Stimulated activated CD8-positive, alpha-beta memory T cell treated with anti-CD3 and anti-CD28 coated beads, Interleukin-15, amount 100 ng/mL, for 4 hours (primary cell): ENCODE measurements at places on chromosomes 12 and 14.

DNA sequence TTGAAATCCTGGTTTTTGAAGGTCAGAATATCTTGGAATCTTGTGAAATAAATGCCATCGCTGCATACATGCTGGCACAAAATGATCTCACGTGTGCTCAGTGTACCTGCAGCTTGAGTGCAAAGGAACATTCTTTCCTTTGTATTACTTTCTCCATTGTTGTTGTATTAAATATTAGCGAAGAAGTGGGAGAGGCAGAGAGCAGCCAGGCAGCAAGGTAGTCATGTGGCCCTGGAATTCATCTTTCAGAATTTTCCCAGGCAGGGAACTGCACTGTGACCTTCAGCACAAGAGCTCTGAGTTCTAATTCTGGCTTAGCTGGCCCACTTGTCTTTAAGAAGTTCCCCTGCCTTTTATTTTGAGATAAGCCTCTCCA, 145.5 kb downstream of the PRKCH start:
- DNase-seq: no peak

DNA sequence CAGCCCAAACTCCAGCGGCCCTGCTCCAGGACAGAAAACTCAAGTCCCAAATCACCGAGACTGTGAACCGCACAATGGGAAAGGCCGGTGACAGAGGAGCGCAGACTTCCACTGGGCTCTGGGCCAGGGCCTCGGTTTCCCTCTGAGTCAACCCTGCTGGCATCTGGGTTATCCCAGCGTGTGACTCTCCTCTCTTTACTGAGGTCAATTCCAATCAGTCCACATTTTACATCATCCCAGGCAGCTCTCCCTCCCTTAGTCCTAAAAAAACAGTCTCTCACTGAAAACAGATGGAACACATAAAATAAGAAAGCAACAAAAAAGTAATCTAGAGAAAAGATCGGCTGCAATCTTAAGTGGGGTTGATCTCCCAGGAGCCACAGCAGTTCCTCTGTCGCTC, 36.9 kb downstream of the ITPK1 start:
- DNase-seq: no peak

DNA sequence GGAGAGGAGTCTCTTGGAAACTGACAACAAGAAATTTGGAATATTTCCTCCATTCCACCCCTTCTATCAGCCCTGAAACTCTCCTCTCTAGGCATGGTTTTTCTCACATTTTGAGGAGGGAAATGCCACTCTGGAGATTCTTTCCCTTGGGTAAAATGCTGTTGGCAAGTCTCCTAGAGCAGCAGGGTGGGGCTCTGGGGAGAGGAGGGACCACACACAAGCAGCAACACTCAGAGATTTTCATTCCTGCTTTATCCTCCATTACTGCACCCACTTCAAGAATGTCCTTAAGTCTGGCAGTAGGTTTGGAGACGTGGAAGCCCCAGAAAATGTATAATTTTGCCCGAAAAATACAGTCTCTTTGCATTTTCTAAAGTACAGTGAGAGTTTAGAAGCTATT, 130.8 kb upstream of the FLRT2 start:
- no peak for DNase-seq

DNA sequence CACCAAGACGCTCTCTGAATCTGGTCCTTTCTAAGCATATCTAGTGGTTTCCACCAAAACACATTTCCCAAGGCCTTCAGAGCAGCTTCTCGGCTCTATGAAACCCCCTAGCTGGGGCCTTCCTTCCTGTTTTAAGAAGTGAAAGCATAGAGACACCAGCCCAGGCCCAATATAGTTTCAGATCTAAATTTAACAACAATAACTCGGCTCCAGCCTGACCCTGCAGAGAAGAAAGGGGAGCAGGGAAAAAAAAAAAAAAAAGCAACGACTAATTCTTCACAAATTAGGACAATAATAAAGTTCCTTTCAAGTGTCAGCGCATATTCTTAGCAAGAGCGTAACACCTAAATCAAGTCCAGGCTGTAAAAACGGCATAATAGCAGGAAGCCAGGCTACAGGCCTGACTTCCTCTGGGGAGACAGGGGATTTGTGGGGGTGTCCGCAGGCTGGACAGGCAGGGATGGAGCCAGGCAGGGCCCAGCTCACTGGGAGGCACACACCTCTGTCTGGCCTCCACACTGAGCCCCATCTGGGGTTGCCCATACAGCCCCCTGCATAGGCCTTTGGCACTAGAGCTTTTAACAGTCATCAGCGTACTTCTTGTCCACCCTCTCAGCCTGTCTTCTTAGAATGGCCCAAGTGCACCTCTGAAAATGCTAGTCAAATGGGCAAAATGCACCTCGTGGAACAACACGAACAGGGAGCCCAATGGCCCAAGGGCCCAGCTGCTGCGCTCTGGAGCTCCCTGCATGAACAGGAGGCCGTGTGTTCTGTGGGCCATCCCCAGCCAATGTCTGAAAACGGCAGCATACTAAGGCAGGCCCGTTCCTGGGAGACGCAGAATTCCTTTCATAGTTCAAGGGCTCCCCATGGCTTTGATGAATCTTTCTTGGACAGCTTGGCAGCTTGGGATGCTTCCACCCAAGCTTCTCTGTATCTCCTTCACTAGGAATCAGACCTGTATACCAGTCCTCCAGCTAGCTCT, 772.9 kb downstream of the MED13L start:
- DNase-seq: no peak

DNA sequence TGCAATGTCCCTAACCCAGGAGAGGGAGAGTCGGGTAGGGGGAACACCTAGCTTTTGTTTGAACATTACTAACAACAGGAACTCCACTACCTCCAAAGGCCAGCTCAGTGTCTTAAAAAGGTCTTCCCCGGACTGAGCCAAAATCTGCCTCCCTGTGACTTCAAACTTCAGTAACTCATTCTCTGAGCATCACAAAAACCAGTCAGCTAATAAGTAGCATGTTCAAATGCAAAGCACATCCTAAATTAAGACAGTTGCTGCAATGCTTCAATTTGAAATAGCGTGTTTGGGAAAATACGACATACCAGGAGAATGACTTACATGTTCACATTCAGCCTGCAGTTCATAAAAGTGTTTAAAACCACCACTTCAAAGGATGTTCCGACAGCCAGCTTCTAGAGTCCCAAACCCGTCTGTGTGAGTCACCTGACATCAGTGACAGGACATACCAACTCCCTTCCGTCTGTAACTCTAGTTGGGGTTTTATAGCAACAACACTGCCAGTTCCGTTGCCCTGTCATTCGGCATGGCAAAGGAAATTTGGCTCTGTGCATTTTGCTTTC, 13.0 kb downstream of the ZFP36L1 start:
- peak; percentile 55 for DNase-seq

DNA sequence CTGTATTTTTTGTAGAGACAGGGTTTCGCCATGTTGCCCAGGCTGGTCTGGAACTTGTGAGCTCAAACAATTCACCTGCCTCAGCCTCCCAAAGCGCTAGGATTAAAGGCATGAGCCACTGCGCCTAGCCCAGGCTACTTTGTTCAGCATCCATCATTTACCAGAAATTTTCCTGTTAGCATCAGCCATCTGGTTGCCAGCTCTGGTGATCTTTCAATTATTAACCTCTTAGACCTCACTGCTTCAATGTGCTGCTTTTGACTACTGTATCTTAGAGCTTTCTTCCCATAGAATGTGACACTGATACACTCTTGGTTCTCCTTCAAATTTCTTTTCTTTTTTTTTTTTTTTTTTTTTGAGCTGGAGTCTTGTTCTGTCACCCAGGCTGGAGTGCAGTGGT, 5.4 kb upstream of the AMHR2 start:
- no peak for DNase-seq

- no peak for DNase-seq
Observed at GRCh38 chr14:32593290-32593942, 264.3 kb downstream of the AKAP6 start.

GRCh38 chr14:64734990-64735389, 30.8 kb downstream of the PLEKHG3 start:
- DNase-seq: no peak

DNA sequence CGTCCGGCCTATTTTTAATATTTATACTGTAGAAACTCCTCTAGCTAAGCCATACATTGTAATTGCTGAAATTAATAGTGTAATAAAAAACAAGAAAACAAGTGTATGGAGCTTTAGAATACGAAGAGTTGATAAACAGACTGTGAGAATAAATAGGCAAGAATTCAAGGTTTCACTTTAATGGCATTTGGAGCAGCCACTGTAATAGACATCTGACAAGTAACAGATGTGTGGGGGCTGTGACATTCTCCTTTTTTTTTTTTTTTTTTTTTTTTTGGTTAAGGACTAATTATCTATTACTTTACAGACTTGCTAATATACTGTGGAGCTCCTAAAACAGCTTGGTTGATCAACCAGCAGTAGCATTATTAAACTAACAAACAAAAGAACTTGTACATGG, 42.1 kb upstream of the CFAP54 start:
- DNase-seq: no peak

DNA sequence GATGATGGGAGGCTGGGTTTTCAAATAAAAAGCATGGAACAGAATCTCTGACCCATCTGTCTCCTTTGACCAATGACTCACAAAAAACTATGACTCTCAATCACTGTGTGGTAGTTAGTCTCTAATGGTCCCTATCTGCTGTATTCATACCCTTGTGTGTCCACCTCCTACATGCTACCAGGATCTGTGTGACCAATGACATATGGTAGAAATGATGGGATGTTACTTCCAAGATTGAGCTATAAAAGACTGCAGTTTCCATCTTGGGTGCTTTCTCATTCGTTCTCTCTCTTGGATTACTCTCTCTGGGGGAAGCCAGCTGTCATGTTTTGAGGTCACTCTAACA, 144.7 kb upstream of the BTG1 start:
- no peak for DNase-seq

- no peak for DNase-seq
Observed at GRCh38 chr12:131774576-131775391, 53.4 kb upstream of the MMP17 start.

GRCh38 chr14:53367644-53368026, 214.5 kb upstream of the DDHD1 start:
- DNase-seq: no peak

GRCh38 chr12:123270214-123271000, 1.2 kb downstream of the CDK2AP1 start:
- no peak for DNase-seq

GRCh38 chr12:124524231-124524925, 43.0 kb downstream of the NCOR2 start:
- DNase-seq: no peak

GRCh38 chr12:54207539-54208294, 18.9 kb upstream of the SMUG1 start:
- peak; percentile 67 for DNase-seq

DNA sequence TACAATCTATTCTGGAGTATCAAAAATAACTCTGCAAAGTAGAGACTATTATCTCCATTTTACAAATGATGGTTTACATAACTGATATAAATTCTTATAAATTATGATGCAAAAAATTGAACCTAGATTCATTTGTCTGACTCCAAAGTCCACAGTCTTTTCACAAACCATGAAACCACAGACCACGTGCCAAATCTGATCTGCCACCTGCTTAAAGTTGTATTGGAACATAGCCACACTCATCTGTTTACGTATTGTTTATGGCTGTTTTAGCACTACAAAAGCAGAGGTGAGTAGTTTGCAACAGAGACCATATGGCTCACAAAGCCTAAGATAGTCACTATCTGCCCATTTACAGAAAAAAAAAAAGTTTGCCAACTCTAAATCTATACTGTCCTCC, 105.3 kb downstream of the KCNH5 start:
- DNase-seq: no peak

GRCh38 chr12:76764856-76765255, 941 bp downstream of the ZDHHC17 start:
- no peak for DNase-seq

DNA sequence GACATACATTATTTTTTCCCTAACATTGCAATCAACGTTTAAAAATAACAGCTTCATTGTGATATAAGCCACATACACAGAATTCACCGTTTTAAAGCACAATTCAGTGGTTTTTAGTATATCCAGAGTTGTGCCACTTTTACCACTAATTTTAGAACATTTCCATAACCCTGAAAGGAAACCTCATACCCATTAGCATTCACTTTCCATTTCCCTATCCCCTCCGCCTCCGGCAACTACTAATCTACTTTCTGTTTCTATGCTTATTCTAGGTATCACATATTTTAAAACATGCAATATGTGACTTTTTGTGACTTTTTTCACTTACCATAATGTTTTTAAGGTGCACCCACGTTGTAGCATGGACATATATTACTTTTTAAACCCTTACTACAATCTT, 55.6 kb upstream of the ISM2 start:
- DNase-seq: no peak

GRCh38 chr14:81784084-81784483, 250.4 kb upstream of the SEL1L start:
- DNase-seq: no peak

DNA sequence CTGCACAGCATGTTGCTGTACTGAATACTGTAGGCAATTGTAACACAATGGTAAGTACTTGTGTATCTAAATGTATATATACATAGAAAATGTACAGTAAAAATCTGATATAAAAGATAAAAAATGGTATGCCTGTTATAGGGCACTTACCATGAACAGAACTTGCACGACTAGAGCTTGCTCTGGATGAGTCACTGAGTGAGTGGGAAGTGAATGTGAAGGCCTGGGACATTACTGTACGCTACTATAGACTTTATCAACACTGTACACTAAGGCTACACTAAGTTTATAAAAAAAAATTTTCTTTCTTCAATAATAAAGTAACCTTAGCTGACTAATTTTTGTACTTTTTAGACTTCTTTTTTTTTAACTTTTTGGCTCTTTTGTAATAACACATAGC, 24.2 kb upstream of the NEDD1 start:
- no peak for DNase-seq

DNA sequence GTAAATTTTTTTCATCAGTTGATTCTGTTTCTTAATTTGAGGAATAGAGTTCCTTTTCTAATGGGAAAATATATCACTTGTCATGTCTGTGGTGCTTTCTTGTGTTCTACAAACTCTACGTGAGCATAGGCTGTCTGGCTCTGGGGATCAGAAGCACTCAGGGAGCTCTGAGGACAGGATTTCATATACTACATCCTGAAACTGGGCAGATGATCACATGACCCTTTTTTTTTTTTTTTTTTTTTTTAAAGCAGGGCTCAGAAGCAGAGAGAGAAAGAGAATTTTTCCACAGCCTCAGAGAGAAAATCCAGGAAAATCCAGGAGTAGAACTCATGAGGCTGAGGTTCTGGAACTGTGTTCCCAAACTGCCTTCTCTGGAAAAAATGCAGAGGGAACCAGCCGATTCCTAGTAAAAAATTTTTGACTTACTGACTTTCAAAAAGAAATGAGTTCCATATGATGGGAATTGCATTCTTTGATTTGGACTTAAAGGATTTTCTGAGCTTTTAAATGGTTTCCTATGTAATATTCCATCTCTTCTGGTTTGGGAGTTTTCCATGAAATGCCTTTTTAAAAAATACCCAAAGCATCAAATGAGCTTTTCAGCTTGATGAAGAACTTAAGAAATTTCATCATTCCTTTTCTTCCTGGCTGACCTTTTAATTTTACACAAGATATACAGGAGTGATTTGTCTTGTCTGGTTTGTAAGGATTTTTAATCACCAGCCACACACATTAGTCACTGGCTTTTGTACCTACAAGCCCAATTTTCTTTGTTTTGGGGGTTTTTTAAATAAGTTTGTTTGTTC, 183.1 kb upstream of the HIF1A start:
- no peak for DNase-seq
